ENCODE measurements at places on chromosomes 16 and 17. TPM values are rescaled to one million over a fixed set of nuclear protein-coding genes. Genes with fewer than 3 reads are reported as not detected.
A peak's percentile ranks its signal among the peaks of the same experiment; 100 is the strongest.

GRCh38 chr17:1580979-1581676, 18.5 kb upstream of the PITPNA start:
- peaks cover 21% of the 10 kb centered on the region for H3K4me1 ChIP-seq
- H3K4me3 ChIP-seq, result no peak overlapping the region
- peak overlapping the region; percentile 53 for H3K27ac ChIP-seq

DNA sequence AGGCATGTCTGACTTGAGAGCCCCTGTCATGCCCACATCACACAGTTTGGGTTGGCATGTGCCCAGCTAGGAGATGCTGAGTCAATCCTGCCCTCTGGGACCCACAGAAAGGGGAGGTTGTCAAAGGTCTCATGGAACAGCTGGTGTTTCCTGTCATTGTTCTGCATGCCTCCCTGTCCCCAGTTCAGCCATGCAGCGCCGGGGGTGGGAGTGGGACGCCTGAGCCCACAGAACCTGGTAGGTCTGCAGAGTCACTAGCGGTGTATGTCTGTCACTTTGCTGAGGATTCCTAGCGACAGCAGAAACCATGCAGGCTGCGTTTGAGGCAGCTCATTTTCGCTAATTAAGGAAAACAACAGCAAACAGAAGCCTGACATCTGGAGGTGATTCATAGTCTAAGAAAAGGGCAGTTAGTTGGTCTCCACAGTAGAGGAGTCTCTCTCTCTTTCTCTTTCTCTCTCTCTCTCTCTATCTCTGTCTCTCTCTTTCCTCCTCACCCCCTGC, 19.6 kb upstream of the CCL1 start:
- H3K4me3 ChIP-seq, result no peak overlapping the region
- no peak overlapping the region for H3K27ac ChIP-seq
- H3K4me1 ChIP-seq, result no peaks in the 10 kb centered on the region
- peak; percentile 27 for DNase-seq

DNA sequence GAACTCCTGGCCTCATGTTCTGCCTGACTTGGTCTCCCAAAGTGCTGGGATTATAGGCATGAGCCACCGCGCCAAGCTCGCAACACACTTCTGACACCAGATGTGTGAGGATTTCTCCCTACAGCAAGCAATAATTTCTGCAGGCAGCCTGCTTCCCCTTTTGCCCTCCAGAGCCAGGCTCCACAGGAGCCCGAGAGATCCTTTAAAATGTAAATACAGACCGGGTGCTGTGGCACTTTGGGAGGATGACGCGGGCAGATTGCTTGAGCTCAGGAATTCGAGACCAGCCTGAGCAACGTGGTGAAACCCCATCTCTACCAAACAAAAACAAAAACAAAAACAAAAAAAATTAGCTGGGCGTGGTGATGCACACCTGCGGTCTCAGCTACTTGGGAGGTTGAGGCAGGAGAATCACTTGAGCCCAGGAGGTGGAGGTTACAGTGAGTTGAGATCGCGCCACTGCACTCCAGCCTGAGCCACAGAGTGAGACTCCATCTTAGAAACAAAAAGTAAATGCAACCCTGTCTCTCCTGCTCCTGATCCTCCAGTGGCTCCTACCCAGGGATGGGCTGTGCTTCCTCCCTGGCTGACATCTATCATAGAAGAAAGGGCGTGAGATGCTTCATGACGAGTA, 14.7 kb downstream of the C16orf96 start:
- DNase-seq, result no peak
- no peaks in the 10 kb centered on the region for H3K27me3 ChIP-seq
- H3K4me1 ChIP-seq, result no peaks in the 10 kb centered on the region
- H3K36me3 ChIP-seq, result no peaks in the 10 kb centered on the region
- H3K4me3 ChIP-seq, result no peak overlapping the region

- peaks cover 69% of the 10 kb centered on the region for H3K36me3 ChIP-seq
- no peak for DNase-seq
- no peak overlapping the region for H3K4me3 ChIP-seq
- no peaks in the 10 kb centered on the region for H3K27me3 ChIP-seq
- no peak overlapping the region for H3K27ac ChIP-seq
Measured at GRCh38 chr17:35725802-35726126, 5.7 kb upstream of the RASL10B start.

DNA sequence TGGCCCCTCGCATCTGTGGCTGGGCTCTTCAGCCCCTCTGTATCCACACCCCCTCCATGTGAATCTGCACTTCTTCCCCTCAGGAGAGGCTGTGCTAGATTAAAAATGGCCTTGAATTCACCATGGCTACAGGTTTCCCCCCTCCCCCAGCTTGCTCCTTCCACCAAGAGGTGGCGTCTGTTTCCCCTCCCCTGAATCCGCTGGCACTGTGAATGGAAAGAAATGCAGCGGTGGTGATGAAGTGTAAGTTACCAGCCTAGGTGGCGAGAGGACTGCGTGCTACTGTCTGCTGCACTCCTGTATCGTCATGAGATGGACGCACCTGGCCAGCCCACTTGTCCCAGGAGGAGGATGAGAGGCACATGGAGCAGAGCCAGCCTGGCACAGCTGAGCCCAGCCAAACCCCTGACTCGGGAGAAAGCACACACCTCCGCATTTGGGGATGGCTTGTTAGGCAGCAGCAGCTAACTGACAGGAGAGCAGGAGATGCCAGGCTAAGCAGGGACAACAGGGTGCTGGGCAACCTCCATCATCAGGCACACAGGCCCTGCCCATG, 26.2 kb downstream of the TNFRSF13B start:
- no peak overlapping the region for H3K4me3 ChIP-seq
- H3K36me3 ChIP-seq, result no peaks in the 10 kb centered on the region
- H3K27ac ChIP-seq, result no peak overlapping the region
- H3K27me3 ChIP-seq, result no peaks in the 10 kb centered on the region

DNA sequence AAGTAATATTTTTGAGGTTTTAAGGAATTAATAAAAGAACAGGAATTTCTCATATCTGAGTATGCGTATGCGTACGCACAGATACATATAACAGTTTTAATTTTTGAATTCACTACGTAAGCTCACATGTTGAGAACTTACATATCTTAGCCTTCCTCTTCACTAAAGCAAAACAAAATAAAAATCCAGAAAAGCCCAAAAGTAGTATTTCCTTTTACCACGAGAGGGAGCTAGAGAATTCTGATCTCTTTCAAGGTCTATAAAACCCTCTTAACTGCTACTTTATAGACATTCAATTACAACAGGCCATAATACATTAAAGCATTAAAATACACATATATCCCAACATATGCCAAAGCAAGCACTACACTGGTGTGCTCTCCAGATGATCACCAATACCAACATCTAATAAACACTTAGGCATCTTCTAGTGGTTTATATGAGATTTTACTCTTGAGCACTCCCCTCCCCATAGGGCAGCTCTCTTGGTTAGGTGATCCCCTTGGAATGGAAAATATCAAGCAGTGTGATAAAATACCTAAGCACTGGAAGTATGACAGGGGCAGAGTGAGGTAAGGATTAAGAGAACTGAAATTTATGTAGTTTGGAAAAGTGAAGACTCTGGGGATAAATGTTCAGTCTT, 94.0 kb downstream of the SKAP1 start:
- H3K4me3 ChIP-seq, result no peak overlapping the region
- no peaks in the 10 kb centered on the region for H3K4me1 ChIP-seq
- no peak overlapping the region for H3K27ac ChIP-seq
- H3K36me3 ChIP-seq, result no peaks in the 10 kb centered on the region

Gene ZNF750
- not detected for total RNA-seq

Gene RAB11FIP4
- total RNA-seq, result 22.2 TPM

Gene CEP95
- total RNA-seq, result 76.2 TPM

Gene LYRM1
- total RNA-seq, result 25.8 TPM
